ENCODE measurements at places on chromosomes 12 and 14.

GRCh38 chr14:73944432-73945158, 5.3 kb downstream of the FAM161B start:
- no peak for DNase-seq

DNA sequence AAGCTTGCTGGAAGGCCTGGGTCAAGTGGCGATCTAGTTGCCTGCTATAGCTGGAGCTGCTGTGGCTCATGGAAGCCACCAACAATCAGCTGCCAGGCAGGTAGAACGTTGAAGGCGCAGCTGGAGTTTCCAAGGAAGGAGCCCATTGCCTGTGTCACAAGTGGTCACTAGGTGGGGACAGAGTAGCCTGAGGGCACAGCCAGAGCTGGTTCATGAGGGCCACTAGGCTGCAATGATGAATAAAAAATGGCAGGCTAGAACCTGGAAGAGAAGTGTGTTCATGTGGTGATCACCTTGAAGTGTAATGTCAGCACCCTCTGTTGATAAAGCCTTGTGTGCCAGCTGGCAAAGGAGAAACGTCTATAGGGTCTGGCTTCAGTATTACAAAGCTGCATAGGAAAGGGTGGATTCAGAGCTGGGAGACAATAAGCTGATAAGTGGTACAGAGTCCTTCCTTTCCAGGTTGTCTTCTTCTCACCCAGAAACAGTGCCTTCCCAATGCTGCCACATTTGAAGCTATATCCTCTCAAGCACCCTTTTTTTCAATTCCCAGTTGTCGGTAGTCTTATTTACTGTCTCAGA, 165.8 kb downstream of the EMP1 start:
- DNase-seq = no peak

- DNase-seq = no peak
Measured at GRCh38 chr14:75934998-75935628, 46.7 kb downstream of the TGFB3 start.

- DNase-seq = no peak
Measured at GRCh38 chr14:89491711-89492381, 74.8 kb upstream of the FOXN3 start.

- DNase-seq = no peak
Measured at GRCh38 chr12:111529424-111530368, 69.4 kb downstream of the ATXN2 start.

GRCh38 chr14:54724676-54725325, 157.9 kb downstream of the SAMD4A start:
- no peak for DNase-seq

- no peak for DNase-seq
Measured at GRCh38 chr14:44453433-44454171, 53.5 kb downstream of the FSCB start.

- DNase-seq = no peak
Measured at GRCh38 chr12:98724384-98725155, 79.5 kb downstream of the APAF1 start.

GRCh38 chr12:108696111-108696995, 35.0 kb downstream of the CORO1C start:
- DNase-seq = no peak

- DNase-seq = no peak
Measured at GRCh38 chr12:51884676-51885229, 3.1 kb upstream of the ANKRD33 start.

DNA sequence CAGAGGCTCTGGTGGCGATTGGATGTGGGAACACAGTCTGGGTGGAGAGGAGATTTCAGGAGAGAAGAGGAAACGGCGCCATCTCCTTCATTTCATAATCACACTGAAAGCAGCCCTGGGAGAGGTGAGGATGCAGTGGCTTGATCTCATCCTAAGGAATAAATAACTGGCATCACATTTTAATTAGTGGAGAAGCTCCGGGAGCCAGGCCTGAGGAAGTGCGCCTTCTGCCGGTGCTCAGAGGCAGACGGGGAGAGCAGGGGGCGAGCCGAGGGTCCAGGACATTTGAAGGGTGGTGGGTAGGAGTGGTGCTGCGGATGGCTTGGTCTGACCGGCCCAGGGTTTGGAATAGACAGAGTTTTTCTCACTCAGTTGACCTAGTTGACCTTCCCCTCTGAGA, 265.0 kb downstream of the CACNA1C start:
- DNase-seq = no peak

- no peak for DNase-seq
Measured at GRCh38 chr12:69239922-69240630, 707 bp downstream of the CPSF6 start.

DNA sequence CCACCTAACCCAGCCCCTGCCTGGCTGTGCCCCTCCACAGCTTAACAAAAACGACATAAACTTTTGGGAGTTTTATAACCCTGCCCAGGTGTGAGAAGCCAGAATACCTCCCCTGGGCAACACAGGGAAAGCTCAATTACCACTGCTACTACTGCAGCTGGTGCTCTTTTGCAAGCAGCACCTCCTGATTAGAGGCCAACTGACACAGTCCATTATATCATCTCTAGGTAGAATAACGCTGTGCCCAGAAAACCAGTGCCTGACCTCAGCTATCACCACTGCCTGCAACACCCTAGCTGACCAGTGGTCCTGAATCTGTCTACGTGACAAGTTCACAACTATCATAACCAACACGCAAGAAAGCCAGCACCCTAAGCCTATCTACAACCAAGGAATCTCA, 34.2 kb downstream of the MDM1 start:
- no peak for DNase-seq

- no peak for DNase-seq
Measured at GRCh38 chr12:96989916-96990315, 82.9 kb downstream of the NEDD1 start.

DNA sequence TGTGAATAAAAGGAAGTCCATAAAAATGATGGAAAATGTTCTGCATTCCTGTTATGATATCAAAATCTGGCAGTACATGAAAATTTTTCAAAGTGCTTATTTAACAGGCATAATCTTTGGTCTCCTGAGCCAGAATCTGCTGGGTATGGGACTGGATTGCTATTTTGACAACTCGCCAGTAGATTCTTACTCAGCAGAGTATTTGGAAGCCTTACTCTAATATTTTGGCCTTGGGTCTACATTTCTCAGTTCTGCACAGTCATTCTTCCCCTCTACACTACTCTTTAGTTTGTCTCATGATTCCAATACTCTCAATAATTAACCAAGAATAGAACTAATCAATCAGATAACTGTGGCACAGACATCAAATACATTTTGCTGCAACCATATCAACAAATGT, 1.1 kb upstream of the SLCO1B1 start:
- DNase-seq = no peak

GRCh38 chr12:127277882-127278281, 989.1 kb upstream of the TMEM132C start:
- DNase-seq = no peak
